Stimulated activated CD4-positive, alpha-beta T cell treated with anti-CD3 and anti-CD28 coated beads, Interleukin-15, amount 100 ng/mL, for 24 hours (primary cell): ENCODE measurements at places on chromosomes 11 and 22.

GRCh38 chr11:117734601-117735024 lies 62.4 kb downstream of the DSCAML1 start:
- DNase-seq = no peak

DNA sequence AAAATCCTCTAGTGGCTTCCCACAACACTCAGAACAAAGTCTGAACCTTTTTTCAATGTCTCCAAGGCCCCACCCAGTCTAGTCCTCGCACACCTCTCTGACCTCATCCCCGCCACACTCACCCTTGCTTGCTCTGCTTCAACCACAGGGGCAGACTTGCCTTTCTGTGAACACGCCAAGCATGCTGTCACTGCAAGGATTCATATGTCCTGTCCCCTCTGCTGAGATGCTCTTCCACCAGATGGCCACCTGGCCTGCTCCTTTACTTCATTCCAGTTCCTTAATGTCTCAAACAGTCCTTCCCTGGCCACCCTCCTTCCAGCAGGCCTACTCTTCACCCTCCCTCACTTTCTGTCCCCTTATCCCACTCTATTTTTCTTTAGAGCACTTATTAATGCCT lies 60.6 kb upstream of the ARHGAP20 start:
- no peak for DNase-seq

- no peak for DNase-seq
Observed at GRCh38 chr22:29265929-29266328, 1.9 kb downstream of the RHBDD3 start.

DNA sequence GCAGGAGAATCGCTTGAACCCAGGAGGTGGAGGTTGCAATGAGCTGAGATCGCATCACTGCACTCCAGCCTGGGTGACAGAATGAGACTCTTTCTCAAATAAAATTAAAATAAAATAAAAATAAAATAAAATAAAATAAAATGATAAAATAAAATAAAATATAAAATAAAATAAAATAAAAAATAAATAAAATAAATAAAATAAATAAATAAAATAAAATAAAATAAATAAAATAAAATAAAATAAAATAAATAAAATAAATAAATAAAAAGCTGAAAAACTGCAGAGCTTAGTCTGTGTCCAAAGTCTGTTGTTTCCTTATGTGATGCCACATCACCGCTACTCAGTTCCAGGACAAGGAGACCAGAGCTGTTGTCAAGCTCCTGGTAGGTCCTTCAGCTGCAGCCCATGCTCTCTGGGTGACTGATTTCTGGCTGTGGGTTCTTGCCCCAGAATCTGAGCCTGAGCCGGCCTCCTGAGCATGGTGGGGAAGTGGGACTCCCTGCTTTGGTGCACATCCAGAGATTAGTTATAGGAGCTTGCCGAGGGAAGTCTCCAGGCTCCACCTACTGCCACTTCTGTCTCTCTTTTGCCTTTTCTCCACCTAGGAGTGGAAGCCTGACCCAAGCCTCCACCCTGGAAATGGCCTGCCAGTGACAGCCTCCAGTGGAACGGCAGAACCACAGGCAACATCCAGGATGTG lies 31.3 kb upstream of the ADA2 start:
- no peak for DNase-seq

DNA sequence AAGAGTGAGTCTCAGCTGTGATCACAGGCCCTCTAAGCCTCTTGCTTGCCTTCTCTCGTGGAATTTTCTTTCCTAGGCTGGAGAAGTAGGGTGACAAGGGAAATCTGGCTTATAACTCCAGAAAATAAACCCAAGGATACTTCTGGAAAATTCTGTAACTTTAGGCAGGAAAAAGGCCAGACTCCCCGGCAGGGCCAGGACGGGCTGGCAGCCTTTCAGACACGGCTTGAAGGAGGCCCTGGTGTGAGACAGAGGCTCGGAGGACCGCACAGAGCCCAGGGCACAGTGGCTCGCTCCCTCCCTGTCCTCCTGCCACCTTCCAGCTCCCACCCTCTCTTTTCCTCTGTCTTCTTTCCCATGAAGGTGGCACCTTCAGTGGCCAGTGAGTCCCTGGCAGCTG lies 19.1 kb downstream of the RPUSD4 start:
- no peak for DNase-seq

GRCh38 chr11:90288212-90288821 lies 65.5 kb upstream of the CHORDC1 start:
- no peak for DNase-seq

- DNase-seq = no peak
Observed at GRCh38 chr11:78510025-78510596, 64.6 kb downstream of the NARS2 start.

GRCh38 chr11:87259736-87260135 lies 222.0 kb downstream of the TMEM135 start:
- DNase-seq = no peak

- DNase-seq = no peak
Observed at GRCh38 chr11:126732981-126733380, 267.6 kb downstream of the KIRREL3 start.

- no peak for DNase-seq
Observed at GRCh38 chr11:124638500-124638899, 15.8 kb downstream of the TBRG1 start.

- no peak for DNase-seq
Observed at GRCh38 chr22:22931557-22932270, 44.1 kb downstream of the IGLL5 start.

GRCh38 chr11:121318848-121319834 lies 26.6 kb downstream of the SC5D start:
- peak; percentile 11 for DNase-seq

- no peak for DNase-seq
Observed at GRCh38 chr11:128929991-128930390, 12.7 kb downstream of the TP53AIP1 start.

- DNase-seq = peak; percentile 49
Observed at GRCh38 chr11:74321487-74322188, 10.2 kb upstream of the P4HA3 start.

- no peak for DNase-seq
Observed at GRCh38 chr22:20388200-20388599, 5.8 kb upstream of the ZNF74 start.

- no peak for DNase-seq
Observed at GRCh38 chr11:120391292-120391691, 55.1 kb downstream of the ARHGEF12 start.

DNA sequence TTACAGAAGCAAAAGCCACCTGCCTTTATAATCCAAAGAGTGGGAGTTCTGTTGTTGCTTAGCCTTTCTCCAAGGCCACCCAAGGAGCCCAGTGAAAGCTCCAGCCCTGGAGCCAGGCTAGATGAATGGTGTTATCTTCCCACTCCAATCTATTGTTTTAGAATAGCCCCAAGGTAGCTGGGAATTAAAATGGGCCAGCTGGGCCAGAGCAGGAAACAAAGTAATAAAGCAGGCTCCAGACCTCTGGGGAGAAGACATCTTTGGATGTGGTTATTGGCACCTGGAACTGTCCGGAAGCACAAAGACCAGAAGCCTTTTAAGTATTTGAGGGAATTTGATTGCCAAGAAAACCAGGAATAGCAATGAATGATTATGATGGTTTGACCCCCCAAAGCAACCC lies 8.8 kb downstream of the C11orf96 start:
- no peak for DNase-seq

- peak; percentile 20 for DNase-seq
Observed at GRCh38 chr22:30195245-30196140, 51.1 kb downstream of the LIF start.

DNA sequence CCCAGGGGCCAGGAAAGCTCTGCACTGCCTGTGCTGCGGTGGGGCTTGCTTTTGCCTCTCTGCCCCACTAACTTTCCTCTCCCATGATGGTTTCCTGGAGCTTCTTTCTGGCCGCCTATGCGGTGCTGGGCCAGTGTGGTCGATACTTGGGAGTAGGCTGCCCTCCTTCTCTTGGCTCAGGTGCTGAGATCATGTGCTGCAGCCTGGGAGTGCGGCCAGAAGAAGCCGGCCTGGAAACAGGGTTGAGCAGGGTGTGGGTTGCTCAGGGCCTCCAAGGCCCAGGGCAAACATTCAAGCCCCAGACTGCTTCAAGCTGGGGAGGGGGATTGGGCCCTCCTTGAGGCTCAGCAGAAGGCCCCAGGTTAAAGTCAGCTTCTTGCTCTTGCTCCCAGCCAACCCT lies 125.0 kb downstream of the NTM start:
- no peak for DNase-seq

DNA sequence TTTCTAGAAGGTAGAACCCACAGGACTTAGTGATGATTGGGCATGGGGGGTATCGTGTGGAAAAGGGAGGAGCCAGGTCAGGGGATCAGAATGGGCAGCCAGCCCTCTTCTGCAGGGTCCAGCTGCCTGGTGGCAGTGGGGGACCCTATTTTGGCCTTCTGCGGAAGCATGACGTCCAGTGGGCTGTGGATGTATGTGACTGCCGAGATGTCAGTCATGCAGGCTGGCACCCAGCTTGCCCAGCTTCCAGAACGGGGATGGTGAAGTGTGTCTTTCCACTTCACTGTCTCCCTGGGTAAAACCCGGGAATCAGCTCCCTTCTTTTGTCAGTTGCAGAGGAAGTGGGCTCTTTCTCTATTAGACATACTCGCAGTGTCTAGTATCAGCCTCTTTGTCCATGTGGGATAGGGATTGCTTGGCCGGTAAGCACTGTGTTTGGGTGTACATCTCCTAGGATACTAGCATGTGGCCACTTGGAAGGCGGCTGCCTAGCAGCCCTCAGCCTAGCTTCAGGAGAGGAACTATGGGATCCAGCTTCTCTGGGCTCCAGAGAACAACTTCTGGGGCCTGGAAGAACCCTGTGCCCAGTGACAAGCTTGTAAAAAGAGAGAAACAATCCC lies 51.4 kb downstream of the GRIK4 start:
- DNase-seq = no peak

- no peak for DNase-seq
Observed at GRCh38 chr11:66844496-66845142, 1.4 kb downstream of the RCE1 start.

GRCh38 chr11:123103326-123103980 lies 41.5 kb upstream of the HSPA8 start:
- peak; percentile 24 for DNase-seq

GRCh38 chr22:42964994-42965699 lies 49.8 kb downstream of the PACSIN2 start:
- DNase-seq = peak; percentile 49

- no peak for DNase-seq
Observed at GRCh38 chr11:2483426-2483825, 38.6 kb downstream of the KCNQ1 start.

DNA sequence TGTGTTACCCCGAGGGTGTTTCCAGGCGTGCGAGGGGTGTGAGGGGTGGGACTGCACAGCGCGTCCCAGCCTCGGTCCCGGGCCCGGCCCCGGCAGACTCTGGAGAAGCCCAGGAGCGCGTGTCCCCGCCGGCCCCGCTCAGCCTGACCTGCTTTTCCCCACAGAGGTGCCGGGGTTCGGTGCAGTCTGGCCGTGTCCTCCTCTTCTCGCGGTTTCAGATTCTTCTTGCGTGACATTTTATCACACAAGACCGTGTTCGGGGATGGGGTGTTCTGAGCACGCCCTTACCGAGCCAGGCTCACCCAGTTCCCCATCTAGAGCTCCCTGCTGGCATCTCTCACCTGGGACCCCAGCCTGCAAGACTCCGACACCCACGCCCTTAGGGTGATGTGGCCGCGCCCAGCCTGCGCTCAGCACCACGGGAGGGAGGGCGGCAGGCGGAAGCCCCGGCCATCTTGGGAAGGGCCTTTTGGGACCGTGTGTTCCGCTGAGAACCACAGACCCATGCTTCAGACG lies 775.6 kb downstream of the BRD1 start:
- peak; percentile 43 for DNase-seq

- DNase-seq = no peak
Observed at GRCh38 chr11:47504910-47505309, 48.0 kb downstream of the CELF1 start.

GRCh38 chr22:24503137-24503842 lies 8.2 kb downstream of the UPB1 start:
- peak; percentile 75 for DNase-seq

DNA sequence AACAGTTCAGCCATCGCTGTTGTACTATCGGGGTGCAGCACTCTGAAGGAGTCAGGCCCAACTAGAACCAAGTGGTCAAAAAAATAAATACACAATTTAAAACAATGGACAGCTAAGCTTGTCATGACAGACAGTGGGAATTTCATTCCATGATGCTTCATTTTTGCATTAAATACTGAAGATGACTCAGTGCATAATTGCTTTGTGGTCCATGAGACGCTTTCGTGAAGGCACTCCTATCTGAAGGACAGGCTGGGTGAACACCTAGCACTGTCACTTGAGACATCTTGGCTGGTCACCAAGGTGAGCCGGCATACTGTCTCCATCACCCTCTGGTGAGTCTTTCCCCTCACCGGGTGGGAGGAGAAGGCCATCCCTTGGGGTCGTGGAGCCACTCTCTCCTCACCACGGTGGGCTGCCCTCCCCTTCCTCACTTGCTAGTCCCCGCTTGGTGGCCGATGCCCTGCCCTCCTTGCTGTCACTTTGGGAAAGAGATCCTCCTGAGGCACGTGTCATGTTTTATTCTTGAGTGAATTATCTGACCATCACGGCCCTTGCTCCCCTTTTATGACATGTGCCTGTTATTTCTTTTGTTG lies 4.9 kb upstream of the TESMIN start:
- DNase-seq = no peak

GRCh38 chr11:43797337-43797736 lies 83.3 kb upstream of the ALKBH3 start:
- no peak for DNase-seq

DNA sequence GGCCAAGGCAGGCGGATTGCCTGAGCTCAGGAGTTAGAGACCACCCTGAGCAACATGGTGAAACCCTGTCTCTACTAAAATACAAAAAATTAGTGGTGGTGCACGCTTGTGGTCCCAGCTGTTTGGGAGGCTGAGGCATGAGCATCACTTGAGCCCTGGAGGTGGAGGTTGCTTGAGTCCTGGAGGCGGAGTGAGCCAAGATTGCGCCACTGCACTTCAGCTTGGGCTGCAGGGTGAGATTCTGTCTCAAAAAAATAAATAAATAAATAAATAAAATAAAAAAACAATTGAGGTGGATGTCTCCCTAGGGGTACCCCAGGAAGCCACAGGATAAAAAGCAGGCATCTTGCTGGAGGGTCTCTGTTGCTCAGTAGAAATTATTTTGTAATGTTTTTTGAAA lies 14.1 kb downstream of the PTPRJ start:
- DNase-seq = no peak

DNA sequence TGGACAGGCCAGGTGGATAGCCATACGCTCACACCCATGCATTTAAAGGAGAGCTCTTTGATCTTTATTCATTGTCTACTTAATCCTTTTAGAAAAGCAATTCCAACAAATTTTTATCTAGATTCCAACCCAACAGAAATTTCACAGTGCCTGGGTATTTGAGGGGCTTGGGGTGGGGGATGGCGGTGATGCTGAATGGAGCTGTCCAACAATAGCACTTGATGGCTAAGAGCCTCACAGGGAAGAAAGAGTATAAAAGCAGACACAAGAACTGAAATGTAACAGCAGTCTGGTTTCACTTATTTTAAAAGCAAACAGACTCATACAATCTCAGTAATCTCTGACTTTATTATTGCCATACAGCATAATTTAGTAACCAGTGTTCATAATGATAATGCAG lies 101.8 kb upstream of the SORL1-AS1 start:
- DNase-seq = no peak
